MM.1S (cell line): ENCODE measurements at places on chromosomes 2 and 18.

DNA sequence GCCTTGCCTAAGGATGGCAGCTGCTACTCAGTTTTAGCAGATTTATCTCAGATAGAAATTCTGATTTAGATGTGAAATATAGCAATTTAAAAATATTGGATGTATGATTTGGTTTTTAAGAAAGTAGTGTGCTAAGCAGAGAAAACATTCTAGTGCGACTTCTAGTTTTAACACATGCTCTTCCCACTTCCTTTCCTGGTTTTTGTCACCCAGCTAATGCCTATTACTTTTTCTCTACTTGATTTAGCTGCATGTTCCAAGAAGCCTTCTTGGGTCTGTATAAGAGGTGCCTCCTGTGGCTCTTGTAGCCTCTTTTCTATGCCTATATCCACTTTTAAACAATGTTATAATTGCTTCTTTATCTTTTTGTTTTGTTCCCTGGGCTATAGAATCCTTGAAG lies 53.0 kb downstream of the GPD2 start:
- no peak for DNase-seq

- DNase-seq, result no peak
Observed at GRCh38 chr2:181326661-181327060, 130.5 kb upstream of the ITGA4 start.

DNA sequence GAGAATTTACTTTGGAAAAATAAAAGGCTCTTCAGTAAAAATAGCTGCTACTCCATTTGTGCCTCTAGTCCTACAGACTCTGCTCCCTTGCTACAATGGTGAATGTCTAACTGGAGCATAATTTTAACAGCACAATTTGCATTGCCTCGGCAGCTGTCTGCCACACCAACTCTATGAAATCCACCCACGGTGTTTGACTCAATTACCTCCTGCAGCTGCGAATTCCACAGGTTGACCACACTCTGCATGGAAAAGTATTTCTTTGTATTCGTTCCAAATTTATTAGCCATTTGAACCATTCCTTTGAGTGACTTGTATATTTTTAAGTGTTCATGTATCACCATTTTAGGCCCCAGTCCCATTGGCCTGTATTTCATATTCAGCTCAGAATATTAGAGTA lies 182.1 kb upstream of the CCDC68 start:
- DNase-seq, result no peak

DNA sequence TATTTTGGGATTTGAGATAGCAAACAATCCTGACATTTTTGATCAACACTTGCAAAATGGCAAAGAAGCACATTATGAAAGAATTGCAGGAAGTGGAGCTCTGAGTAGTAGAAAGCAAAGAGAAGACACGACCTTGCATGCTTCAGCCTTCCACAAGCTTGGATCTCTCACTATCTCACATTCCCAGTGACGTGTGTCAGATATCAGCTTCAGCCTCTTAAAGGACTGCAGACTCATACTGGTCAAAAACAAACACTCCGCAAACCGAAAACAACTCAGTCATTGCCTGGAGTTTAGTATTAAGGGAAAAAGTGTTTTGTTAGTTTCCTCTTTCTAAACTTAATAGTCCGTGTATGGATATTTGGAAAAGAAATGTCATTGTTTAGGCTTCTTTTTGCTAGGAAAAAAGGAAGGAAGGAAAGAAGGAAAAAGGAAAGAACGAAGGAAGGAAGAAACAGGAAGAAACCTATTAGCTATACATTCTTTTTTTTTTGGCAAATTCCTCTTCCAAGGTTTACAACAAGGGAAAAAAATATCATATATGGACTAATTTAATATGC lies 32.6 kb upstream of the SLC40A1 start:
- DNase-seq, result no peak

DNA sequence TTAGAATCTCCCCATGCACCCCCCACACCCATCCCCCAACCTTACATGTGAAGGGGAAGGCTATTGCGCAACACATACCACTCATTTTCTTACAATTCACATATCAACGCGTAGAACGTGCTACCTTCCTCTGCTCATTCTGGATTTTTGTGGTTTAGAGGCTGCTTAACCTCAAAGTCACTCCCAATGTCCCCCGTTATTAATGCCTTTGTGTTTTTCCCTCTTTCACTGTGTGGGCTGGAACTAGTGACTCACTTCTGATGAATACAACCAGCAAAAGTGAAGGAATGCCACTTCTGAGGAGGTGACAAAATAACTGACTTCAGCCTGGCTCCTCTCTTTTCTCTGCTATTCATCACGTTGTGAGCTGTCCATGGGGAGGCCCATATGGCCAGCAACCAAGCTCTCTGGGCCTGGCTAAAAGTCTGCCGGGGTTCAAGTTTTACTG lies 342.5 kb upstream of the NXPH2 start:
- no peak for DNase-seq

DNA sequence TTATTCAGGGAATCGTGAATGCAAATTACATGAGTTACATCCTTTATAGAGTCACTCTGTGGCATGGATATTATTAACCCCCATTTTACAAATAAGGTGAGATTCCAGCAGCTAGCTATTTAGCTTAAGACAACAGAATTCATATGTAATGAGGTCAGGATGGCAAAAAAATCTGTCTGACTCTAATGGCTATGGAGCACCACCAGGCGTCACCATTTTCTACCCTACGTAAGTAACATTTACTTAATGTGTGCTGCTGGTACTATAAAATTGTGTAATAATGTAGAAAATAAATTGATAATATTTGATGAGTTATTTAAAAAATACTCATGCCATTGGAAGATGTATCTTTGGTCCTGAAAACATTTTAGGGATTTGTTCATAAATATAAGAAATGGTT lies 2040.1 kb upstream of the LRRTM1 start:
- no peak for DNase-seq

DNA sequence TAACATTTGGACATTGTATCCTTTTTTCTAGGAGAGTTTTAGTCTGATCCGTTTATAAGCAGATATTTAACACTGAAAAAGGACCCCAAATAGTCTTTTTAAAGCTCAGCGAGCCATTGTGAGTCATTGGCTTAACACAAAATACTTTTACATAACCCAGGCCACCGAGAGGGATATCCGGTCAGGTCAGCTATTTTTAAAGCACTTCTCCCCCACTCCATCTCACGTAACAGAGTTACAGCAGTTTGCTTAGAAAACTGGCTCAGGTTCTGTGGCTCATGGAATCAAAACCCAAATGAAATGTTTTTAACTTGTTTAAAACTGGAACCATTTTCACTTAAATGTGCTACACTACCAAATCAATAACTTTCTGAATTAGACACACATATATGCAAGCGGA lies 23.9 kb downstream of the COL4A3 start:
- DNase-seq, result no peak

DNA sequence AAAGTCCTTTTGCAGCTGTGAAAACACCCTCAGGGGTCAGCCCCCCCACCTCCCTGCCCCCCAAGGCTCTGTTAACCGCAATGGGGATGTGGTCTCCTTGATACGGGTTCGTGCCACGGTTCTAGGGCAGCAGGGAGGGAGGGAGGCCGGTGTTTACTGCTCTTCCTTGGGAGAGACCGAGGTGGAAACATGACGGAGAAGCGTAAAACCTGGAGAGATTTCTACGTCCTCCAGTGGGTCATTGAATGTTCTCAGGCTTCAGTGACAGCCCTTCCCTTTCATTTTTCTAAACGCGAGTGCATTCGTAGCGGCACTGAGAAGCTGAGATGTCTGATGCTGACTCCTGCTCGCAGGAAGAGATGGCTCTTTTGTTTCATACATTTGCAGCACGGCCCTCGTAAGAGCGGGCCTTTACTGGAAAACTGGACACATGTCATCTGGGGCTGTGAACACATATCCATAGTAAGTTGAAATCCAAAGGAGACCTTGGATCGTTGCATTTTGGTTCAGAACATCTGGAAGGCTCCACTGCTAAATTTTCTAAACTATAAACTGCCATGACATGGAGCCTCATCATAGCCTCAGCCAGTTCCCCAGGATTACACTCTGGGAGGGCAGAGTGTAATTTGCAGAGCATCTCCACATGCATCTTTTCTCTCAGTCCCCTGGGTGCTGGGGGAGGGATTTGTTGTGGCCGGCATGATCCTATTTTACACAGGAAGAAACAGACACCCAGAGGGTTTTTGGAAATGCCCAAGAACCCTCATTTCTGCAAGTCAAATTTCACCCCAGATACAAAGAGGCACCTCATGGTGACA lies 40.6 kb upstream of the HDAC4 start:
- DNase-seq, result no peak

- no peak for DNase-seq
Observed at GRCh38 chr18:59040770-59041148, 98.9 kb upstream of the SEC11C start.

GRCh38 chr2:102792568-102793208 lies 30.9 kb downstream of the TMEM182 start:
- no peak for DNase-seq

- DNase-seq, result no peak
Observed at GRCh38 chr18:2847317-2848246, 776 bp downstream of the EMILIN2 start.

GRCh38 chr18:25233528-25234321 lies 118.2 kb downstream of the ZNF521 start:
- no peak for DNase-seq

DNA sequence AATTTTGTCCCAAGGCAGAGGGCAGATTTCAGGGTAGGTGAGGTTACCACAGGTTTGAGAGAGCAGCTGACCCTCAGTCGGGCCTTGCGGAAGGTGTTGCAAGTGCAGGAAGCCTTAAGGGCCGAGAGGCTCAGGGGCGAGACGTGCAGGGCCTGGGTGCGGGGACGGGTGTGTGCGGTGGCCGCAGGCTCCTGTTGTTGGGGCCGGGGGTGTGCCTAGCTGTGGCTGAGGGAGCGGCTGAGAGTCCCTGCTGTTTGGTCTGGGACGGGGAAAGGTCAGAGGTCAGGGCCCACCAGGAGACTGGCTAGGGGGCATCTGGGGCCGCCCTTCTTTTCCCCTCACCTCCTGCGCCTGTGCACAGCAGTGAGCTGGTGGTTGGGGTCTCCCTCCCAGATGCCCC lies 52.5 kb downstream of the NTSR2 start:
- DNase-seq, result no peak

DNA sequence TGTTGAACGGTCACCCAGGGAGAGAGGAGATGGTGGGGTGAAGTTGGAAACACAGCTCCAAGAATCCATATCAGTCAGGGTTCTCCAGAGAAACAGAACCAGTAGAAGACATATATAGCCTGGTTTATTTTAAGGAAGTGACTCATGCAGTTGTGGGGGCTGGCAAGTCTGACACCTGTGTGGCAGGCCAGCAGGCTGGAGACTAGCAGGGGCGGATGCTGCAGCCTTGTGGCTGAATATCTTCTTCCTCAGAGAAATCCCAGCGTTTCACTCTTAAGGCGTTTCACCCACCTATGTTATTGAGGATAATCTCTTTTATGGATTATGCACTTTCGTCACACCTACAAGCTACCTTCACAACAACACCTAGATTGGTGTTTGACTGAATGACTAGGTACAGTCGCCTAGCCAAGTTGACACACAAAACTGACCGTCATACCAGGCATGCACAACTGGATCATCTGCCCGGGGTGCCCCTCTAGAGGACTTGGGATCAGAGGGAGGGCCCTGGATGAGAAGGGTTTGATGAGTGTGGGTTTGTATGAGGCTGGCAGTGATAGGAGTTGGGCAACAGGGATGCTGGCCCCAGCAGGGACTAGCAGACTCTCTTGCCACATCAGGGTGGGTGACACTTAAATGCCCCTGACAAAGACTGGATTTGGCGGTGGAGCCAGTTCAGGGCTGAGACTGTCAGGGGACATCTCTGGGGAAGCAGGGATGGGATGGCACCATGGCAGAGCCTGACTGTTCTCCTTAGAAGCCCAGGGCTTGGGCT lies 23.4 kb downstream of the MROH2A start:
- peak; percentile 72 for DNase-seq

GRCh38 chr2:68943581-68944568 lies 8.8 kb downstream of the GKN2 start:
- peak; percentile 63 for DNase-seq

DNA sequence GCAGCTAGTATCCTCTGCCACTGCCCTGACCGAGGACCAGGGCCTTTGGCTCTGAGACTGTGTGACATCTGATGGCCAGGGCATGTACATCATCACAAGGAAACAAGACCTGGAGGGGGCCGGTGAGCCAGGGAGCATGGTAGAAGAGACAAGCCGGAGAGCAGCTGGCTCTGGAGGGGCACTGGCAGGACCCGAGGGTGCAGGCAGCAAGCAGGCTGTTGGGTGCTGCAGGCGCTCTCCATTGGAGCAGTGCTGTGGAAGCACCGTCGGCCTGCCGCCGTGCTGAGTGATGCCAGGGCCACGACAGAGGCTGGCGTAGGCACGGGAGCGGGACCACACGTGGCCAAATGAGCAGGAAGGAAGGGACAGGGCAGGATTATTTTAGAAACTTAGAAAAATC lies 335.2 kb downstream of the GBX2 start:
- no peak for DNase-seq

DNA sequence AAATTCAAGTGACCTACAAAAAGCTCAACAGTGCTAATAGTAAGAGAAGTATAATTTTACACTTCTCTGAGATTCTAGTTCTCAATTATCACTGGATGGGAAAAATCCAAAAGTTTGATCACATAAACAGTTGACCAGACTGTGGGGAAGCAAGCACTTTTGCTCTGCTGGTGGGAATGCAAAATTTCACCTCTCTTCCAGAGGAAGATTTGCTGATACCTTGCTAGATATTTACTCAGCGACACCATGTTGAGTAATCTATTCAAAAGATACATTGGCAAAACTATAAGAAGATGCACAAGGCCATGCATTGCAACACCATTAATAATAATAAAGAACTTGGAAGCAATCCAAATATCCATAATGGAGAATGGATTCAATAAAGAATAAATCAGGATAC lies 204.4 kb downstream of the MREG start:
- no peak for DNase-seq

- DNase-seq, result no peak
Observed at GRCh38 chr2:224875153-224875552, 159.0 kb upstream of the CCDC195 start.

DNA sequence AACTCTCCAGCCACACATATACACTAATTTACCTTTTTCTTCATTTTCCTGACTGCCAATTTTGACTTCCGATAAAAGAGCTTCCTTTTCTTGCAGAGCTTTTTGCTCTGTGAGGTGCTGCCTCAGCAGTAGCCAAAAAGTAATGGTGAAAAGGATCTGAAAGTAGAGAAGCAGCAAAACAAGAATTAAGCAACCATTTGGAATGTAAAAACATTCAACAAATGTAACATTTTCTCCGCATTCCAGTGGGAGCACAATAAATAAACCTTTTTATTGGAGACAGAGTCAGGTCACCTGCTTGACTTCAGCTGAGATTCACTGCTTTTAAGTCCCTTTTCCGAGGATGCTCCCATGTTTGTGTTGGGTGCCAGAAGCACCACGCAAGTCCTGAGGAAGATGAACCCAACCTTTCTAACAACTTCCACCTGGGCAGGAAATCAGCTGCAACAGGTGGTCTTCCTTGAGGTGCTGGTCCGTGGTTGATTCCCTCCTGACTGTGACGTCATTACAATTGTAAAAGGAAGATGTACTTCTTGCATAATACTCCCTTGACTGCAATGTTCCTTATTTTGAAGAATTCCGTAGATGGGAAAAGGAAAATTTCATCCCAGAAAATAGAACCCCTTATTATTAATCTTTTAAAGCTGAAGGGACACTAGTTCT lies 265.5 kb downstream of the NAPG start:
- no peak for DNase-seq

- DNase-seq, result no peak
Observed at GRCh38 chr2:236507393-236508085, 62.1 kb upstream of the ACKR3 start.

- no peak for DNase-seq
Observed at GRCh38 chr2:100196786-100197494, 54.5 kb upstream of the AFF3 start.
